Activated CD8-positive, alpha-beta memory T cell treated with anti-CD3 and anti-CD28 coated beads for 36 hours (primary cell): ENCODE measurements at places on chromosomes 4 and X. TPM values are rescaled to one million over a fixed set of nuclear protein-coding genes. Genes with fewer than 3 reads are reported as not detected.

ALPK1 gene
- total RNA-seq: 4.4 TPM

MAGEB17 gene
- not detected for total RNA-seq

FAM9B gene
- total RNA-seq: not detected

GLRA3 gene
- not detected for total RNA-seq

MTMR8 gene
- total RNA-seq: 6.0 TPM

ENPEP gene
- not detected for total RNA-seq

MID1 gene
- total RNA-seq: 0.08 TPM

SULT1E1 gene
- not detected for total RNA-seq

CSTF2 gene
- total RNA-seq: 60.2 TPM

HSFX3 gene
- not detected for total RNA-seq

DAPP1 gene
- 24.4 TPM for total RNA-seq

CXCL1 gene
- total RNA-seq: not detected

ARHGAP4 gene
- 112 TPM for total RNA-seq

PABPC1L2A gene
- total RNA-seq: not detected

ZFP92 gene
- total RNA-seq: 1.8 TPM

RTL5 gene
- total RNA-seq: 0.44 TPM

MAGEA10 gene
- total RNA-seq: not detected

TNMD gene
- not detected for total RNA-seq

GPR50 gene
- total RNA-seq: not detected

FBXW7 gene
- 38.9 TPM for total RNA-seq

SLC9A6 gene
- total RNA-seq: 15.2 TPM

ATP8A1 gene
- 28.9 TPM for total RNA-seq

FUNDC1 gene
- total RNA-seq: 10.5 TPM

XAGE1A gene
- total RNA-seq: not detected

CD99L2 gene
- 14.3 TPM for total RNA-seq

TMPRSS11D gene
- not detected for total RNA-seq

RAB39B gene
- 12.5 TPM for total RNA-seq

CXCL11 gene
- 0.13 TPM for total RNA-seq

PGAM4 gene
- total RNA-seq: 0.40 TPM

KCNIP4 gene
- not detected for total RNA-seq

TCEAL6 gene
- not detected for total RNA-seq

COL4A6 gene
- total RNA-seq: not detected

MAGEA2B gene
- total RNA-seq: not detected

SLC9B1 gene
- 0.82 TPM for total RNA-seq

RNF128 gene
- total RNA-seq: not detected

APLN gene
- total RNA-seq: 0.57 TPM
